Stomach (tissue), 19 donors: ENCODE measurements at places on chromosomes 16 and 17. TPM values are rescaled to one million over a fixed set of nuclear protein-coding genes. Genes with fewer than 3 reads are reported as not detected.

The RNF43 gene
- total RNA-seq: 6.4 TPM

The HOXB13 gene
- total RNA-seq: not detected

The MYADML2 gene
- total RNA-seq: not detected

The C16orf89 gene
- 60.9 TPM for total RNA-seq

The CHD9NB gene
- total RNA-seq: 0.89 TPM

The TRIM72 gene
- not detected for total RNA-seq

The LRRC37A gene
- total RNA-seq: 3.3 TPM

The PRSS33 gene
- not detected for total RNA-seq

The ASIC2 gene
- not detected for total RNA-seq

The TMEM235 gene
- total RNA-seq: not detected

The FGF11 gene
- 15.6 TPM for total RNA-seq

GRCh38 chr17:44733753-44734152 is 25.0 kb upstream of the ADAM11 start:
- DNase-seq: no peak

- no peak for DNase-seq
These were observed 918.1 kb upstream of the CDH8 start for GRCh38 chr16:62954144-62955032.

DNA sequence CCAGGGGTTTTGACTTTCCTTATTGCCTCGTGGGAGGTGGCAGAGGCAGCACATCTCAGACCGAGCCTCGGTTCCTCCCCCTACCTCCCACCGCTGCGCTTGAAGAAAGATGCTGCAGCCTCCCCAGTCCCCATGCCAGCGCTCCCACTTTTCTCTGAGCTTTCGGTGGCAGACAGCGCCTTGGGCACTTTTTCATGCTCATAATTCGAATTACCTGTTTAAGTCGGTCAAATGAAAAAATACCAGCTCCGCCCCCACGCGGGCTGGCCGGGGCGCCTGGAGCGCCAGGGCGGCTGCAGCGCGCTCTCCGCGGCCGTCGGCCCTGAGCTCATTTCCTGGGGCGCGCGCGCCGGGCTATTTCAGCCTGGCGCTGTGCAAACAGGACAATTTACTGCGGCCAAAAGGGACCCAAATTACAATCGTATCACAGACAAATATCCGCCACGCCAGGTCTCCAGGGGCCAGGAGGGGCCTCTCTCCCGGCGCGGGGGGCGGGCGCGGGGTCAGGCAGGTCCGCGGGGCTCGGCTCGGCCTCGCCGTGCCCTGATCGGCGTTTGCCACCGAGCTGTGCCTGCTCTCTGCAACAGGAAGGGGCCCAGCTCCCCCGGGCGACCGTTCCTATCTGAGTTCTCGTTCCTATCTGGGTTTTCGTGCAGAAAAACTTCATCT is 45.0 kb downstream of the SOST start:
- DNase-seq: peak; percentile 72

DNA sequence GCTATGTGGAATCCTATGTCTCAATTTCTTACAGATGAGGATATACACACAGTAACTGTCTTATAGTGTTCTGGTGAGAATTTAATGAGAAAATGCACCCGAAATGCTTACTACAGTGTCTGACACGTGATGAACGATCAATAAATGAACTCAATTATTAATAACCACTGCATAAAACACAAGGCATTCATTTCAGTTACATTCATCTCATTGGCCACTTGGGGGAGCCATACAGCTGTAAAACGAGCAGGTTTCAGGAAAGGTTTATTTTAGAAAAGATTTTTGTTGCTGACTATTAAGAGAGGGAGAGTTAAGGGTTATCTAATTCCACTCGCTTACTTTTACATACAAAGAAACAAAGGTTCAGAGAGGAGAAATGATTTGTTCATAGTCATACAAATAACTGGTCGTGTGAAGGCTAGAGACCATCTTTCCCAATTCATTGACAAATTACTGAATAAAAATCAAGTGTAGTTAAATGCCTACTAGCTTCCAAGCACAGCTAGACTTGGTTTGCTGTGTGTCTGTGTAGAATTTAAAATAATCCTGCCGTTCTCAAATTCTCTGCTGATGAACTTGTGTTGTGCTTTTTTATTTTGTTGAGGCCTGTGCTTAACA is 160.1 kb downstream of the MAP2K4 start:
- DNase-seq: no peak

DNA sequence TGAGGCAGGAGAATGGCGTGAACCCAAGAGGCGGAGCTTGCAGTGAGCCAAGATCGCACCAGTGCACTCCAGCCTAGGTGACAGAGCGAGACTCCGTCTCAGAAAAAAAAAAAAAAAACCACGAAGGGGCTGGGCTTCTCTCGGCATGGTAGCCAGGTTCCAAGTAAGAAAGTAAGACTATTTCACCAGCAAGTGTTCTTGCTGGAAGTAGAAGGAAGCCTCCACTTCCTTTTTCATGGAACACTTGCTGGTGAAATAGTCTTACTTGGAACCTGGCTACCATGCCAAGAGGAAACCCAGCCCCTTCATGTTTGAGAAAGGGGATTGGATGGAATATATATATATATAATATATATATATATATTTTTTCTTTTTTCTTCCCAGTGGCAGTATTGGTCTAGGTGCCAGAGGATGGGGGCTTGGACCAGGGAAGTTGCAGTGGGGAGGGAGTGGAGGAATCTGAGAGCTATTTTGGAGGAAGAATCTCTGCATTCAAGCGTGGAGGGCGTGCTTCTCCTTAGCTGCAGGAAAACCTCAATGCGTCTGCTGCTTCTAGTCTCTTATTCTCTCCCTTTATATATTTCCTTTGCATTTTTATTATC is 7.2 kb upstream of the N4BP1 start:
- peak; percentile 21 for DNase-seq

- no peak for DNase-seq
These were observed 19.0 kb downstream of the BANP start for GRCh38 chr16:87970186-87970585.

DNA sequence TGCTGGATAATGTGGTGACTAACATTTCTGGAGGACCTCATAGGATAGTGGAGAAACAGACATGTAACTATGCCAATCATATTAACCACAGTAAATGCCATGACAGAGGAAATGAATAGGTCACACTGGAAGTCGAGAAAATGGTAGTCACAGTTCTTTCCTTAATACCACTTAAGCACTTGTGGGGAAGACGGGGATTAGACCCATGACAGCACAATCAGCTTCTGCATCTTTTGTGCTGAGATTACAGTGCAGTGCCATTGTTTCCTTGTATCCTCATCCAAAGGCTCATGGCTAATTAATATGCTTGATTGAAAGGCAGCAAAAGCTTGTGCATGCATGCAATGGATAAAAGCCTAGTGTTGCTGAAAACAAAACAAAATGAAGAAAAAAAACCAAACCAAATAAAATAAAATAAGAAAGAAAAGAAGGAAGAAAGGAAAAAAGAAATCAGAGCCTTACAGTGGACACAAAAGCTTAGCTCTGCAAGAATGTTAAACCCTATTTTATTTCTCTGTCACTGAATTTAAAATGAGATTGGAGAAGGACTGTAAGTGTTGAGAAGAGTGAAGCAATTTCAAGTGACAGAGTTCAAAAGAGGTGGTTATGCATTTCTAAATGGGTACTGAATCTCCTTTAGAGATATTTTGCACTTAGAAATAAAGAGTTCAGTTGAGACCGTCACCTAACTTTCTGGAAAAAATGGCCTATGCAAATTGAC is 1011.9 kb downstream of the CDH8 start:
- no peak for DNase-seq

DNA sequence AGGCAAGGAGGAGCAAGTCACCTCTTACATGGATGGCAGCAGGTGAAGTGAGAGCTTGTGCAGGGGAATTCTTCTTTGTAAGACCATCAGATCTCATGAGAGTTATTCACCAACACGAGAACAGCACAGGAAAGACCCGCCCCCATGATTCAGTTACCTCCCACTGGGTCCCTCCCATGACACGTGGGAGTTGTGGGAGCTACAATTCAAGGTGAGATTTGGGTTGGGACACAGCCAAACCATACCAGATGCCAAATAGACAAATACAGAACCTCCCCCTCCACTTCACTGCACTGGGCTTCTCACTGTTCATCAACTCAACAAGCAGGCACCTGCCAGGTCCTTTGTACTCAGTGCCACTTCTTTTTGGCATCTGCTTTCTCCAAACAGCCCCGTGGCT is 100.2 kb downstream of the WSCD1 start:
- DNase-seq: no peak

DNA sequence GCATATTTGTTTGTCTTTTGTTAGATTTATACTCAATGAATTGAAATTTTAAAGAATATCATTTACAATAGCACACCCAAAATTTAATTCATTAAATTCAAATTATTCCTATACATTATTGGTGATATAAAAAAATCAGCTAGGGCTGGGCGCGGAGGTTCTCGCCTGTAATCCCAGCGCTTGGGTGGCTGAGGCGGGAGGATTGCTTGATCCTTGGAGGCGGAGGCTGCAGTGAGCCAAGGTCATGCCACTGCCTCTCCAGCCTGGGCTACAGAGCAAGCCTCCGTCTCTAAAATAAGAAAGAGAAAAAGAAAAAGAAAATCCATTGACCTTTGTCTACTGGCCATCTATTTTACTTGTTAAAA is 4.5 kb upstream of the PRDM7 start:
- DNase-seq: no peak

GRCh38 chr16:78562650-78563049 is 463.2 kb downstream of the WWOX start:
- DNase-seq: no peak

GRCh38 chr17:83057793-83058265 is 21.6 kb upstream of the METRNL start:
- no peak for DNase-seq

DNA sequence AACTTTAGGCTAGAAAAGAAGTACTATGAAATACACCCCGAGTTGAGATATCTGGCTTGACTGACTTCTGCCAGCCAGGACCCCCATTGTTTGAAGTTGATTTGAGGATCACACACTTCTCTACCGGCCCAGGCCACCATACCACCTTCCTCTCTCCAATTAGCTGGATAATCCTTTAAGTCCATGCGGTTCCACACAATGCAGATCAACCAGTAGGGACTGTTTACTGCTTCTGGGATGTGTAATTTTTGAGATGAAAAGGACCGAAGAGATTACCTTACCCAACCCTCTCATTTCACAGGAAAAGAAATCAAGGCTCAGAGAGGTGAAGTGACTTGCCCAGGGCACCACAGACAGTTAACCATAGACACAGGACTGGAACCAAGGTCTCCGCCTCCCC is 20.5 kb downstream of the ERN1 start:
- DNase-seq: no peak

DNA sequence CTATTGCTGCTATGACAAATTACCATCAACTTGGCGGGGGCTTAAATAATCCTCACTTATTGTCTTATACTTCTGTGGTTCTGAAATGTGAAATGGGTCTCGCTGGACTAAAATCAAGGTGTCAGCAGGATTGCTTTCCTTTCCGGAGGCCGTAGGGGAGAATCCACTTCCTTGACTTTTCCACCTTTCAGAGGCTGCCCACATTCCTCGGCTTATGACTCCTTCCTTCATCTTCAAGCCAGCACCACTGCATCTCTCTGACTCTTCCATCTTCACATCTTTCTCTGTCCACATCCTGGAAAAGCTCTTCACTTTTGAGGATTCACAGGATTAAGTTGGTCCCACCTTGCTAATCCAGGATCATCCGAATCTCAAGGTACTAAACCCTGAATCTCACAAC is 217.8 kb downstream of the GRIN2A start:
- no peak for DNase-seq

- DNase-seq: no peak
These were observed 23.1 kb upstream of the CNOT1 start for GRCh38 chr16:58652741-58653140.

DNA sequence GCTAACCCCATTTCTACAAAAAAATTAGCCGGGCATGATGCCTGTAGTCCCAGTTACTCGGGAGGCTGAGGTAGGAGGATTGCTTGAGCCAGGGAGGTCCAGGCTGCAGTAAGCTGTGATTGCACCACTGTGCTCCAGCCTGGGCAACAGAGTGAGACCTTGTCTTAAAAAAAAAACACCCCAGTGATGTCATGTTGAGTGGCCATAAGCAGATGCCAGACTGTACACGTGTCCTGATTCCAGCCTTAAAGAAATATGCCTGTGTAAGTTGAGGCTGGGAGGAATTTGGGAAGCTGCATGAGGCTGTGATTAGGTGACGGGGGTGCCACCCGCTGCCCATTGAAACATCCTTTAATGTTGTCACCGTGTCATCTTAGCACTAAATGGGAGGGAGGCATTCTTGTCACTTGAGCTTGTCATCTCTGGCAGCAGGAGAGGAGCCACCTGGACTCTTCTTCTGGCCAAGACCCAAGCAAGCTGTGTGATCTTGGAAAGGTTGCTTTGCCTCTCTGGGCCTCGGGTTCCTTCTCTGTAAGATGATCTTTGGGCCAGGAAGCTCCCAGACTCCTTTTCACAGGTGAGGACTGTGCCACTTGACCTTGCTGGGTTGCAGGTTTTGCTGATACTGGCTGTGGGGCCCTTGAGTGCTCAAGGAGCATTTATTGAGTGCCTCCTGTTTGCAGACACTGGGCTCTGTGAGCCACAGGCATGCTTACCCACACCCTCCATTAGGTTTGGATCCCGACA is 98.3 kb upstream of the CIBAR2 start:
- no peak for DNase-seq

GRCh38 chr16:87201790-87202189 is 115.4 kb downstream of the C16orf95 start:
- DNase-seq: no peak

GRCh38 chr17:51441431-51441830 is 181.1 kb downstream of the UTP18 start:
- DNase-seq: no peak

DNA sequence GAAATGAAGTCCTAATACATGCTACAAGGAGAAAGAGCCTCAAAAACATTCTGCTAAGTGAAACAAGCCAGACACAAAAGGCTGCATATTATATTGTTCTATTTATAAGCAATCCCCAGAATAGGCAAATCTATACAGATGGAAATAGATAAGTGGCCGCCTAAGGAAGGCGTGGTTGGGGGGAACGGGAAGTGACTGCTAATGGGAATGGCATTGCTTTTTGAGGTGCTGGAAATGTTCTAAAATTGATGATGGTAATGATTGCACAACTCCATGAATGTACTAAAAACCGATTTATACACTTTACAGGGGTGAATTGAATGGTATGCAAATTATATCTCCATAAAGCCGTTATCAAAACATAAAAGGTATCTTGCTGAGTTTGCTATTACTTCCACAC is 67.7 kb downstream of the GAS7 start:
- no peak for DNase-seq

- DNase-seq: no peak
These were observed 4.0 kb downstream of the CTC1 start for GRCh38 chr17:8243827-8244226.

- no peak for DNase-seq
These were observed 304.3 kb upstream of the XYLT1 start for GRCh38 chr16:17775061-17775460.

GRCh38 chr16:87240211-87241136 is 76.7 kb downstream of the C16orf95 start:
- DNase-seq: no peak
